DMS53 (cell line): ENCODE measurements at places on chromosomes 4 and X.

- no peak for DNase-seq
Observed at GRCh38 chr4:27524224-27524623, 663.6 kb downstream of the STIM2 start.

- DNase-seq = no peak
Observed at GRCh38 chrX:110026099-110026844, 23.4 kb downstream of the TMEM164 start.

DNA sequence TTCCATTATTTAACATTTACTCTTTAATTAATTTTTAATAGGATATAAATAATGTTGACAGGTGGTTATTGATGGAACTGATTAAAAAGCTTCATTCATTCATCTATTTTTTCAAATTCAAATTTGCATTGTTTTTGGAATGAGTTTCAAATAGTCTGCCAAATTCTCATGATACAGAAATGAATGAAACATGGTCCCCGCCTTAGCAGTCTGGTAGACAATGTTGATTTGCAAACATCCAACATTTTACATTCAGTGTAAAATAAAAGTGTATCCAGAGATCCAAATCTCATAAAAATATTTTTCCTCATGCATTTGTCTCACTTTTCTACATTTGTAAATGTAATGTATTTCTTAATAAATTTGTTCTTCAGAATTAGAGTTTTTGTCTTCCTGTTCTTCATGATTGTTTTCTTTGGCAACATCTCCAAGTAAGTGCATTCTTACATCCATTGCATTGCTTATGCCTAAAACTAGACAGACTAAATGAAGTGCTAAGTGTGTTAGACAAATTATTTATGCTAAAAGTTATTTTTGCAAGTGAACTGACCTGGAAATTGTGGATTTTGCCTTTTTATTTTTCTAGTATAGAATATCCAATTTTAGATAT lies 142.3 kb downstream of the PCDH18 start:
- DNase-seq = no peak

DNA sequence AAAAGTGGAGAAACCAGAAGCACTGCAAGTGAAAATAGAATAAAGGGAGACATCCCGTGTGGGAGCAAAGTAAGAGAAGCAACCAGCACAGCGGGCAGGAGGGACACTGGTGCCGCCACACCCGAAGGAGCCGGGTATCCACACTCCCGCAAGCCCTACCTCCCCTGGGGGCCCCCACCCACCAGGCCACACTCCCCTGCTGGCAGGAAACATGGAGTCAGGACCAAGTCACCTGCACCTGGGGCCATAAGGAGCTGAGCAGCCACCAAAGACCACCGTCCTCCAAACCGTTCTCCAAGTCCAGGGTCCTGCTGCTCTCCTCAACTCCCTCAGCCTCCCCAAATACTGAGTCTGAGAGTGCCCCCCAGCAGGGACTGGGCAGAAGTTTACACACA lies 30.5 kb downstream of the FGFRL1 start:
- peak; percentile 64 for DNase-seq

DNA sequence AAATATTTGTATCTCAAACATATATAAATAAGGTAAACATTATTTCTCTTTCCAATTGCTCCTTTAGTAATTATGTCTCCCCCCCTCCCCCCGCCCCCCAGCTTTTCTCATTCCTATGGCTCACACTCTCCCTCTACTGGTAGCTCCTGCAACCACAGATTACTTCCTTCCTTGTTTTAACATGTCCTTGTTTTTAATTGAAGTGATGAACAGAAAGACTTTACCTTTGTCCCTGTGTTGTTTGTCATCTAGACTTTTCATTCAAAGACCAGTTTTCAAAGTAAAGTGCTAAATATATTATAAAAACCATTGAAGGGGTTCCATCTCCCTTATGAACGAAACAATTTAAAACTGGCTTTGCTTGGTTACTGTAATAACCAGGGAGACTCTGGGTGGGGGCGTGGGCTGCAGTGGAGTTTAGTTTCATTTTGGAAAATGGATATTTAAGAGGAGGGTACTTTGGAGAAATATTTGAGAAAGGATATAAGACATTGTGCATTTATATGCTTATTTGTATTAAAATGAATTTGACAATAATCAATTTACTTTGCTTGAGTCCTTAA lies 352.9 kb downstream of the RAPGEF2 start:
- DNase-seq = peak; percentile 69

DNA sequence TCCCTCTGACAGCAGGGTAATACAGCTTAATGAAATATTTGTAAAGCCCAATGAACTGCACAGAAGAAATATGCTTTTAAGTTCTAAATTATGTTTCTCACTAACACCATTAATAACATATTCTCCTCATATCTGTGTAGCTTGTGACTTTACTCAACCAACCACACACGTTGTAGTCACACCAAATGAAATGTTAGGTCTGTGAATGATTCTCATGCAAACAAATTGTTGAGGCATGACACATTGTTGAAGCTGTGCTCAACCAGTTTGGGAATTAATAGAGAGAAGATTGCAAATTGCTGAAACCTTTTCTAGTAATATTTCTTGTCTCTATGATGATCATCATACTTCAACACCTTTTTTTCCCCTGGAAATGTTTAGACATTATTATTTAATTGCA lies 645.9 kb downstream of the PCDH7 start:
- no peak for DNase-seq

DNA sequence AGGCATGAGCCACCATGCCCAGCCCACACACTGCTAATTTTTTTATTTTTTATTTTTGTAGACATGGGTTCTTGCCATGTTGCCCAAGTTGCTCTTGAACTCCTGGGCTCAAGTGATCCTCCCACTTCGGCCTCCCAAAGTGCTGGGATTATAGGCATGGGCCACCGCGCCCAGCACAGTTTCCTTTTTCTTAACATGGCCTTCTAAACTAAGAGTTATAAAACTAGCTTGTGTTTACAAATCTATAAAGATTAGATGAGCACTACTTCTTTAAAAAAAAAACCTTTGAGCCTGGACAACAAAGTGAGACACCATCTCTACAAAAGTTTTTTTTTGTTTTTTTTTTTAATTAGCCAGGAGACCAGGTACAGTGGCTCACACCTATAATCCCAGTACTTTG lies 10.7 kb downstream of the GRSF1 start:
- DNase-seq = no peak

GRCh38 chr4:20178902-20179576 lies 72.7 kb upstream of the SLIT2 start:
- DNase-seq = no peak

DNA sequence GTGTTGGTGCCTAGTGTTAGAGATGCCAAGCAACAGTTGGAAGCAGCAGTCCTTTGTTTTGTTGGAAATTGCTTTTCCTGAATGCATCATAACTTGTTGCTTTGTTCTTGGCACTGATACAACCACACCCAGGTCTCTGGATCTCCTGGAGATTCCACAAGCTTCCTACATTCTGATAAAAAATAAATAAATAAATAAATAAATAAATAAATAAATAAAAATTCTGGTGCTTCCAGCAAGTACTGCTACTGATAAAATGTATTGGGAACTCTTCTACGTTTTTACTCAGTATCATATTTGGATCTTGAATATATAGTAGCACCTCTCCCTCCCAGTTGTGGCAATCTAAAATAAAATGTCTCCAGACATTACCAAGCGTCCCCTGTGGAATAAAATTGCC lies 62.7 kb upstream of the GRID2 start:
- DNase-seq = no peak

GRCh38 chrX:150926304-150926703 lies 27.8 kb upstream of the CD99L2 start:
- no peak for DNase-seq

GRCh38 chr4:53089936-53090729 lies 228.0 kb downstream of the RASL11B start:
- no peak for DNase-seq

DNA sequence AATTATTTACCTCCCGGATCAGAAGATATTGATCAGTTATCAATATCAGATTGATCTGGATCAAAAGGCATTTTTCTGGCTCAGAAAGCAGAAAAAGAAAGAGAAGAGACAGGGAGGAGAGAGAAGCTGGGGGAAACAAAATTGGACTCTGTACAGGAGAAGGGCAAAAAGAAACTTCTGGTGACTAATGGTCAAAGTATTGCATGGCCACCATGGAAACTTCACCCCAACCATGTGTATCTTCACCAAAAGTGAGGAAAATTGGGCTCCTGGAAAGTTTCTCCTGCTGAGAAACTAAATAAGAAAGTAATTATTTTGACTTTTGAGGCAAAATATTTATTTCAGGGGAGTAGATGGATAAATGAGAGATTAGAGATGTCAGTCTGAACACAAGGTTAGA lies 33.9 kb downstream of the RNF150 start:
- DNase-seq = no peak

DNA sequence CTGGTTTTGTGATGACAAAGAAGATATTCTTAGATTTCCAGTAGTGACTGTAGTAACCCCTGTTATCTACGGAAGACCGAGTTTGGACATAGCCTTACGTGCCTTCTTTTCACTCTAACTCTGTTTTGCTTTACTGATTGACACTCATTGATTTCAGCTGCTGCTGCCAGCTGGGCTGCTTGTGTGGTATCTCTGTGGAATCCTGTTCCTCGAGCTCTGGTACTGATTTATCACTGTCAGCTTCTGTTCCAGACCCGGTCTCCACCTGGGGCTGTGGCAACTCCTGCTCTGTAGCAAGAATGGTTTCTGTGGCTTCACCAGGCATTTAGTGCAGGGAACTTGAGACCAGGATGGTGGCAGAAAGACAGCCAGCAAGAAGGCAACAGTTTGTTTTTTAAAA lies 24.6 kb upstream of the LAP3 start:
- no peak for DNase-seq

GRCh38 chr4:143405075-143405730 lies 68.5 kb downstream of the GAB1 start:
- no peak for DNase-seq

DNA sequence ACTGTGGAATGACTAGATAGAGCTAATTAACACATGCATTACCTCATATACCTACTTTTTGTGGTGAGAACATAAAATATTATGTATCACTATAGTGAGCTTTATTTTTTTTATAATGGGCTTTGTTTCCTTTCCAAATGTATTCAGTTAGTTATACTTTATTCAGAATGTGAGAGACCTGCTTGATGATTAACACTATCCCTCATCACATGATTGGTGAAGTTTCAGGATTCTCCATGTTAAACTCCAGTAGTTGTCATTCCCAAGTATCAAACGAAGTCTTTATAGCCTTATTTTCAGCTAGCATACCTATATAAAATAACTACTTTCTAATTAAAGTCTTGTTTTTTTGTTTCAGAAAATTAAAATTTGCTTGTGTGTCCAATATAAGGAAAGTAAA lies 8.8 kb downstream of the ZXDA start:
- no peak for DNase-seq

GRCh38 chrX:30270639-30271038 lies 23.7 kb downstream of the MAGEB1 start:
- no peak for DNase-seq

DNA sequence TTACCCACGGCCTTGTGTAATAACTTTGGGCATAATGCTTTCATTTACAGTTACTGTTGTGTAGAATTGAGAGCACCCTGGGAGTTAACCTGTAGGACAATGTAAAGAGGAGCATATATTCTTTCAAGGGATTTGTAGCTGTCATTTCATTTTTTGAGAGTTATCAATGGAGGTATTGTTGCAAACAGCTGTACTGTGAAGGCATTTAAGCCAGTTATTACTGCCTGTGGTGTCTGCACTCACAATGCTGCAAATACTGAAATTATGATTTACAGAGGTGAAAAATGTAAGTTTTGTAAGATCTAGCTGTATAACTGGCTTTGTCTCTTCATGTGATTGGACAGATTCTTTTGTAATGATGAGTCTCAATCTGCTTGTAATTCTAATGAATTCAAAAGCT lies 131.5 kb upstream of the FAT1 start:
- DNase-seq = no peak

- DNase-seq = no peak
Observed at GRCh38 chrX:153379508-153379907, 21.6 kb downstream of the PNMA6E start.

DNA sequence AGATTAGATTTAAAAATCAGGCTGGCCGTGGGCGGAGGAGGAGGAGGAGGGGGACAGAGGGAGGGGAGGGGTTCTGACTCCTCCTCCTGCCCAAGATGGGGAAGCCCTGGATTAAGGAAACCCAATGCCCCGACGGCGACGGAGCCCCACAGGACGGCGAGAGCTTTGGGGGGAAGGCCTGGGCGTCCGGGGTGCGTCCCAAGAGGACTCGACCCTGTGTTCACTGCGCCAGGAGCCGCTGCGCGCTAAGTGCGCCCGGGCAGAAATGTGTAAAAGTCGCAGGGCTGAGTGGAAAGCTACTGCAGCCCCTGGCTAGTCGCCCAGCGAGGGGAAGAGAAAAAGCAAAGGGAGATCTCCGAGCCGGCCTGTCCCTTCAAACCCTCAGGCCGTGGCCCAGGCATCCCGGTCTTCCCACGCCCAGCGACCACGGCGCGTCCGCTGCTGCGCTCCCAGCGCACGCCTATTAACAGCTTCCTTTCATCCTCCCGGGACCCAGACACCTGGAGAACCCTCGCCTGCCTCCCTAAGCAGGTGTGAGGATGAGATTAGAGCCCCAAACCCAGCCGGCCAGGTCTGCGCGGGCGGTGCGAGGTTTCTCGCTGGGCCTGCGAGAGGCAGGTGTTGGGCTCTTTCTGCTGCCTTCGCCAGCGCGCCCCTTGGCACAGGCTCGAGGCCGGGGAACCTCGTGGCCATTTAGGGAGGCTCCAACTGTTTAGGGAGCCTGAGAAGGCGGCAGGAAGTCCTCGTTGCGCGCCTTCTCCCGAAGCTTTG lies 1.4 kb upstream of the RPS6KA3 start:
- DNase-seq = peak; percentile 85
